Endothelial cell of umbilical vein (primary cell): ENCODE measurements at places on chromosomes 16 and 17. TPM values are rescaled to one million over a fixed set of nuclear protein-coding genes. Genes with fewer than 3 reads are reported as not detected.

The SLC47A2 gene
- total RNA-seq, result not detected in 2 replicates

The POLR3K gene
- total RNA-seq, result 18.4 and 20.6 TPM in 2 replicates

The VTN gene
- not detected in 2 replicates for total RNA-seq

The CCL22 gene
- total RNA-seq, result not detected in 2 replicates

The ADORA2B gene
- total RNA-seq, result 6.5 and 9.8 TPM in 2 replicates
